ENCODE measurements at places on chromosomes 1 and 21. TPM values are rescaled to one million over a fixed set of nuclear protein-coding genes. Genes with fewer than 3 reads are reported as not detected.

The FAM72C gene
- total RNA-seq: 1.5 TPM

The LMX1A gene
- not detected for total RNA-seq

The EVA1B gene
- 145 TPM for total RNA-seq

The MX2 gene
- total RNA-seq: 0.18 TPM

The REG4 gene
- not detected for total RNA-seq

The GBP1 gene
- total RNA-seq: 25.5 TPM

The ZBTB8OS gene
- 30.7 TPM for total RNA-seq

All from endothelial cell of coronary artery (primary cell).